ENCODE measurements at places on chromosomes 6 and 20.

- DNase-seq, result no peak
Measured at GRCh38 chr6:129744201-129744879, 34.4 kb upstream of the ARHGAP18 start.

GRCh38 chr6:154229786-154230185 lies 126.8 kb downstream of the IPCEF1 start:
- no peak for DNase-seq

DNA sequence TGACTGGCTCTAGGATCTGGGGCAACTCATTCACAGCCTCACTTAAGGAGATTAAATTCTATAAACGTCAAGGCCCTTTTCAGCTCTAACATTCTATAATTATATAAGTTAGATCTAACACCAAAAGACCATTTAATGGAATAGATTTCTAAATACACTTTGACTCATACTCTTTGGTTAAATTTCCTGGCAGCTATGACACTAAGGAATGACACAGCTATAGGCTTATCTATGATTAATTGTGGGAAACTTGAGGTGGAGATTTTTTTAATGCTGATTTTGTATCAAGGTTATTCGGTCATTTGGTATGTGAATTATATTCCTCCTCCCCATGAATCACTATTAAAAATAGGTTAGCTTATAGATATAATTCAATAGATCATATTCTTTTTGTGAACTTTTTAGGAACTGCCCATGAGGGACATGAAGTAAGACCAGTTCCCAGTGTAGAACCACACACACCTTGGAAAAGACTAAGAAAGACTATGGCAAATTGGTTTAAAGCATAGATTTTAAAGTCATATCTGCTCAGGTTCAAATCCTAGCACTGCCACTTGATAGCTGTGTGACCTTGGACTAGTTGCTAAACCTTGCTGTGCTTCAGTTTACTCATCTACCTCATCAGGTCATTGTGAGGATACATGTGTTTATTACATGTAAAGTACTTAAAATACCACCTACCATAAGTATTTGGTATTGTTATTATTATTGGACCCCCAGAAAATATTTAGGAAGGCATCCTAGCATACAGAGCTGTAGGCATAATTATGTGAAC lies 116.0 kb downstream of the CRYBG1 start:
- DNase-seq, result no peak

DNA sequence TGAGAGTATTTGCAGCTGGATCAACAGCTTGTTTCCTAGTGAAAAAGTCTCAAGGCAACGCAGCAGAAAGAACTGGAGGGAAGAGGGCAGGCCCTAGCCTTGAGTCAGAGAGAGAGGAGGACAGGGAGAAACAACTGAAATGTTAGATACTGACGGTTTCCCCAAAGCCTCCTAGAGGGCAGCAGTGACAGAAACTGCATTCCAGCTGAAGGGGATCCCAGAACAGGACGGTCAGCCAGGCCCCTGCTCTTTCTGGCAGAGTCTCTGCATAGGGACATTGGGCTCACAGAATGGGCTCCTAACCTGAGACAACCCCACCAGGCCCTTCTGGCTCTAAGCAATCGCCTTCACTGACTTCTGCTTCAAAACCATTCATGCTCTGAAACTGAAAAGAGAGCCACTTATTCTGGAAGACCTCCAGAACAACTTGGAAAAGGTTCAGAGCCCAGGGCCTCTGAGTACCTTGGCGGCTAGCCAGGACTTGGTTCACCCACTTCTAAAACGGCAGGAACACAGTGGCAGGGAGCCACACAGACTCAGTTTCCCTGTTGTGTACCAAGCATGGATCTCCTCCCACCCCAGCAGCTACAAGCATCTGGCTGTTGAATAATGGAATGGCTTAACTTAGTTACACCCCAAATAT lies 72.9 kb downstream of the PSMB1 start:
- DNase-seq, result no peak

DNA sequence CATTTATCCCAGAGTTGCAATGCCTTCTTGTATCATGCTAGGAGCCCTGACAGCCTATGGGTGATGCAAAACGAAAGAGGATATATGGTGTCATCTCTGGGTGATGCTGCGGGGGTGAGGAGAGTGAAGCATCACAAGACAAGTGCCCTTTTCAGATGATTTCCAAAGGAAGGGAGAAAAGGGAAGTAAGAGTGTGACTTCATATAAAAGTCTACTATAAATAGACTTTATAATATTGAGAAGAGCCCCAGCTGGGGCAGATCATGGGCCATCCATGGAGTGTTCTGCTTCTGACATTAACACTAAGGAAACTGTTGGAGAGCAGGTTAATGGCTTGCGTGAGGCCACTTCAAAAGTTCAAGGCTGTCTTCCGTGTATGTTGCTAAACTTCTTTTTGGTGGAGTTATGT lies 4.4 kb downstream of the CD83 start:
- DNase-seq, result no peak

- DNase-seq, result no peak
Measured at GRCh38 chr20:6519556-6519955, 247.9 kb upstream of the BMP2 start.

GRCh38 chr20:59459586-59459985 lies 144.8 kb upstream of the PHACTR3 start:
- no peak for DNase-seq

DNA sequence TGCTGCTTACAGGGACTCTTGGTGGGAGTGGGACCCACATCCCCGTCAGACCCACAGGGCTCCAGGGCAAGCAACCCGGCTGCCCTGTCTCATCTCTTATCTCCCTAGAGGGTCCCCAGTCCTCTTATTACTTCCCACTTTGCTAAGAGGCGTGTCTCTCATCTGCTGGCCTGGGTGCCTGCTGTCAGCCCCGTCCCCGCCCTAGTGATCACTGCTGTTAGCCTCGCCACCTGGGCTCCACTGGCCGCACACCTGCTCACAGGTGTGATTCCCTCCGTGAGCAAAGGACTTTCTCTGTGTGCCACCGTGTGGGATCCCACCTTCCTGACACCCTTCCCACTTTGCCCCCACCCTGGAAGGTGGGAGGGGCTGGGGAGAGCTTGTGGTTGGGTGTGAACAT lies 57.6 kb downstream of the TCP11 start:
- DNase-seq, result no peak

DNA sequence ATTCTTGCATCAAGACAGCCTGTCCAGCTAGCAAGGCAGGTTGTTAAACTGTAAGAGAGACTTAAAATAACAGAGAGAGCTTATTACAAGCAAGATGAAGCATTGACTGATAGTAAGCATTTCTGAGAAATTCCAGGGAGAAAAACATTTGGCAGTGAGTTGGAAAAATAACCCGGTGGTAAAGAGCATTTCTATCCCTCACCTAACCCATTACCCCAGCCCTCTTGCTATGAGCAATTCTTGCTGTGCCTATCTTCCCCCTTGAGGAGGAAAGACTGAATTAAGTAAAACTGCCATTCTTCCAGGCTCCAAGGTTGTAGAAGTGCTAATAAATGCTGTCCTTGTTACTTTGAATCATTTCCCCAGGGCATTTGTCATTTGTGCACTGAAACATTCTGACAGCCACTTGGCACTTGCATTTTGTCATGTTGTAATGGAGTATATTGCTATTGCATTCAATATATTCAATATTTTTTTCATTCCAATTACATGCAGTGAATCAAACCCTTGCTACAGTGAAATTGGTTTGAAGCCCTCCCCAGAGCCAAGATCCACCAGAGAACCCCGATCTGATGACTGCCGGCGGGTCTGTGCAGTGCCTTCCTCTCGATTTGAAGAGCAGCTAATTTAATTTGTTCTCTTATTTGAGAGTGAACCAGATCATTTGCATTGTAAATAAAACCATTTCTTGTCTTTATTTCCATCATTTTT lies 291.1 kb downstream of the HIVEP2 start:
- DNase-seq, result no peak

Data from right forelimb (tissue), 1 donor.